ENCODE measurements at places on chromosomes 2 and 18.

DNA sequence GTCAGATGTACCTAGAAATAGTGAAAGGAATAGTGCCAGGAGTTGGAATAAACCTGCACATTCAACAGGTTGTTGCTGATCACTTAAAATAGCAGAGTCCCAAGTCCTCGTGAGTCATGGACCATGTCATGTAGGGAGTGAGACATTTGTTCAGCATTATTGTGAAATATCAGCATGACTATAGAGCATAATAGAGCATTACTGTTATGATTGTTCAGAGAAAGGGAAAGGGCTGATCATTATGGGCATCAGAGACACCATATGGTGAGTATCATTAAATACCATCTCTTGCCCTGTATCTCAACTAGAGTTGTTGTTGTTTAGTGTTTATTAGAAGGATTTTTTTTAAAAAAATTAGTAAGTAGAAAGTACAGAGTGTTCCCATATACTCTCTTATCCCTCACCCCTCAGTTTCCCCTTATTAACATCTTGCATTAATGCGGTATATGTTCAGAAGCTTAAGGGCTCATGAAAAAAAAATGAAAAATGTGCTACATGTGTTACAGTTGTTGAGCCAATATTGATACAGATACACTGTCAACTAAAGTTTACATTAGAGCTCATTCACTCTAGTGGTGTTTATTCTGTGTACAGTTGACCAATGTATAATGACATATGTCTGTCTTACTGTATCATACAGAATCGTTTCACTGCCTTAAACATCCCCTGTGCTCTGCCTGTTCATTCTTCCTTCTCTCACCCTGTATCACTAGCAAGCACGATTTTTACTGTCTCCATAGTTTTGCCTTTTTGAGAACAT, 5.7 kb downstream of the ELAC1 start:
- DNase-seq: no peak

- peak; percentile 49 for DNase-seq
Observed at GRCh38 chr18:79394534-79395307, 1.0 kb upstream of the NFATC1 start.

DNA sequence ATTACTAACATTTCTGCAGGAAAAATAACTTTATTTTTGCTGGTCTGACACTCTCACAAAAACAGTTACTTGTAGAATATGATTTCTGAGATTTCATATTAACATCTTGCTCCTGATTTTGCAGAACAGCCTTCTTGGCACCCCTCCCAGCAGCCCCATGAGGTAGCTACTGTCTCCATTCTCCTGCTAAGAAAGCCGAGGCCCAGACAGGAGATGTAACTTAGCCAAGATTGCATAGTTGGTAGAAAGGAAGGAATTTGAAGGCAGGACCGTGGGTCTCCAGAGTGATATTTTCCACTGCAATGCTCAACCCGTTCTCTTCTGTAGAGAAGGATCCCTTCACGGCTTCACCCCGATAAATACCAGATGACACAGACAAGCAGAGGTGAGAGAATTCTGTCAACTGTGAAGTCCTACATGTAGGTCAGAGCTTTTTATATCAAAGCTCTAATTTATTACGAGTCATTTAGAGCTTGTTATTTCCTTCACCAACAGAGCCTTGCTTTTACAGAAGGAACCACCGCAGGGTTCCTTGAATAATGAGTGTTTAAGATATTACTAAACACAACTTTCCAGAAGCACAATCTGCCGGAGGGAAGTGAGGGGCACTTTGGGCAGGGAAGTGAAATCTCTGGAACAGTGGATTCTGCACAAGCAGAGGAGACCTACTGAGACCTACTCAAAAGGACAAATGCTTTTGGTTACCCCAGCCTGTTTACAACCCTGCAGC, 48.0 kb upstream of the MYCN start:
- no peak for DNase-seq

DNA sequence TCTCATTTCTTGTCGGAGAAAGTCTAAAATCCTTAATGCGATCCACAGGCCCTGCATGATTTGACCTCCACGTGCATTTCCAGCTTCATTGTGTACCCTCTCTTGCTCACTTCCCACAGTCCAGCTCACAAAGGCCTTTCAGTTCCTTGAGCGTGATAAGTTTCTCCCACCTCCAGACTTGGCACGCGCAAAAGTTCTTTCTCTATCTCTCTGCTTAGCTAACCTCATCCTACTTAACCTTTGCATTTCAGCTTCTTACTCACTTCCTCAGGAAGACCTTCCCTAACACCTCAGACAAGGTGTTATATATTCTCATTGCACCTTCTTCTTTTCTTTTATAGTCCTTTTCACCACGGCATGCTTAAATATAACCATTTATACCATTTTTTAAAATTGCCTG, 124.8 kb upstream of the XPO1 start:
- no peak for DNase-seq

DNA sequence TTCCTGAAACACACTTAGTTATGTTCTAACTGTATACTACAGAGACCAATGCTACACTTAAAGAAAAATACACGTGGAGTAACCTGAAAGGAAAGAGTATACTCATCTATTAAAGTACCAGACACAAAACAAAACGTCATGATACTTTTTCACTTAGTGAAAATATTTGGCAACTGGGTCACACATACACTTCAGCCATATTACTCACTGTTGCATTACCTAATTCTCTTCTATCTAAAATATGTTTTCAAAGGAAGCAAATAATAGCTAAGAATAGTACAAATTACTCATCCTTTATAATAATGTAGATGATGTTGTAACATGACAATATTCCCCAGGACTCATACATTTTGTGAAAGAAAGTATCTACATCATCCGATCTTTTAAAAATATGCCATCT, 76.5 kb upstream of the EPB41L3 start:
- DNase-seq: no peak
